A549 treated with DMSO at 1 μM for 4 hours (cell line): ENCODE measurements at places on chromosomes 5 and 9. TPM values are rescaled to one million over a fixed set of nuclear protein-coding genes. Genes with fewer than 3 reads are reported as not detected.

ENTPD8 gene
- 0.13 to 0.40 TPM (median 0.24 TPM) in 5 replicates for total RNA-seq

SMIM33 gene
- not detected in 5 replicates for total RNA-seq

AK8 gene
- 0.74 to 1.5 TPM (median 0.89 TPM) in 5 replicates for total RNA-seq

RFESD gene
- total RNA-seq = 2.6 to 3.5 TPM (median 3.2 TPM) in 5 replicates

SHOC1 gene
- 0.07 TPM in 1 of 5 replicates, not detected in the others for total RNA-seq

SLC46A2 gene
- not detected in 5 replicates for total RNA-seq

C9 gene
- total RNA-seq = not detected in 5 replicates

PCDHGA5 gene
- total RNA-seq = 0.07 to 0.22 TPM (median 0.18 TPM) in 5 replicates

KIF4B gene
- 0.03 to 0.05 TPM (median 0.04 TPM) in 3 of 5 replicates, not detected in the others for total RNA-seq

SLC25A2 gene
- total RNA-seq = not detected in 5 replicates

ACOT12 gene
- total RNA-seq = 0.06 TPM in 1 of 5 replicates, not detected in the others

RMI1 gene
- 10.5 to 15.2 TPM (median 12.5 TPM) in 5 replicates for total RNA-seq

PCDHGA8 gene
- 0.02 to 0.03 TPM (median 0.02 TPM) in 3 of 5 replicates, not detected in the others for total RNA-seq

GFI1B gene
- total RNA-seq = 0.06 to 0.15 TPM (median 0.06 TPM) in 3 of 5 replicates, not detected in the others

FAXDC2 gene
- total RNA-seq = 0.07 to 0.13 TPM (median 0.10 TPM) in 5 replicates

GPX3 gene
- 14.7 to 20.6 TPM (median 17.6 TPM) in 5 replicates for total RNA-seq

PLCXD3 gene
- 0.21 to 0.54 TPM (median 0.31 TPM) in 5 replicates for total RNA-seq

CAST gene
- total RNA-seq = 148 to 207 TPM (median 183 TPM) in 5 replicates

SH3RF2 gene
- total RNA-seq = 2.5 to 3.7 TPM (median 3.3 TPM) in 5 replicates

IFNA13 gene
- not detected in 5 replicates for total RNA-seq

GZMA gene
- total RNA-seq = not detected in 5 replicates

ZNF366 gene
- total RNA-seq = not detected in 5 replicates

DDX46 gene
- 57.2 to 74.3 TPM (median 71.3 TPM) in 5 replicates for total RNA-seq

KCTD16 gene
- 0.02 to 0.06 TPM (median 0.05 TPM) in 5 replicates for total RNA-seq
